ENCODE measurements at places on chromosomes 12 and 14.

DNA sequence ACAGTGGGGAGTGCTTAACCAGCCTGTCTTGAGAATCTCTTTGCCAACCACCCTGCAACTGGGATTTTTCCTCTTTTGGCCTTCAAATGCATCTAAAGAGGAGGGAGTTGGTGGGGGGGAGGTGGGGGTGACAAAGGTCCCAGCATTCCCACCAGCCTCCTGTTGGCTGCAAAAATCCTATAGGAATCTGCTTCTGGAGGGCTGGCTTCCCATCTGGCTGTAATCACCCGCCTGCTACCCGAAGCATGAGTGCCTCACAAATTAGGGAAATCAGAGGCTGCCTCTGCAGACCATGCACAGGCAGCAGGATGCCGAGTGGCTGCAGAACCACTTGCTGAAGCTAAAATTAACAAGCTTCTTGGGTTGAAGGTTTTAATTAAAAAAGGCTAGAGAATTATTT lies 73.9 kb upstream of the WSCD2 start:
- DNase-seq = no peak

DNA sequence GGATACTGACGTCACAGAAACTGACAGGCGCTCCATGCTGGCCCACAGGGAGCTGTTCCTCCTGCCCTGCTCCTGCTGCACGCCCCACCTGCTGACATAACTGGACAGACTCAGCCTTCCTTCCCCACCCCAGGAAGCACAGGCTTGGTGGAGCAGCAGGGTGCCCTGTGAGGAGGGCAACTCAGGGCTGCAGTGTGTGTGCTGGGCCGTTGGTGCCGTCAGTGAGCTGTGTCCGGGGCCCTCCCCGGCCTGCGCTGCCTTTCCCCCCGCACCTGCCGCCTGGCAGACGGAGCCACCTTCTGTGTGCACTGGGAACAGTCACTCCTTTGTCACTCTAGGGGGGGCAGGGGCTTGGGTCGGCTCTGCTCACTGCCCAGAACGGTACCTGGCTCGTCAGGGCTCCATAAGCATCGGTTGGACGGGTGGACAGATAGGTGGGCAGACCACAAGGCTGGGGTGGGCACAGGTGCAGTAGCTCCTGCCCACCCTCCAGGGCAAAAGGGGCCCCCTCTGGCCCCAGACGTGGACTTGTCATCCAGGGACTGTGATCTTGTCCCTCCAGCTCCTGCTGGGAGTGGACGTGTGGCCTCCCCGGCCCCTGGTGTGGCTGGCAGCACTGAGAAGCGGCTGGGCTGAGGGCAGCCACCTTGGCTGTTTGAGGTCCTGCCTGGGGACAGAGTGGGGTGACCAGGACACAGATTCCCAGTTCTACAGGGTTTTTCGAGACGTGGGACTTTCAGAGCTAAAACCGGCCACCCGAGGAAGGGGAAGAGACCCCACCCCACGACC lies 32.8 kb downstream of the FBRSL1 start:
- DNase-seq = no peak

GRCh38 chr14:68401855-68402254 lies 391.0 kb downstream of the ZFP36L1 start:
- DNase-seq = no peak

DNA sequence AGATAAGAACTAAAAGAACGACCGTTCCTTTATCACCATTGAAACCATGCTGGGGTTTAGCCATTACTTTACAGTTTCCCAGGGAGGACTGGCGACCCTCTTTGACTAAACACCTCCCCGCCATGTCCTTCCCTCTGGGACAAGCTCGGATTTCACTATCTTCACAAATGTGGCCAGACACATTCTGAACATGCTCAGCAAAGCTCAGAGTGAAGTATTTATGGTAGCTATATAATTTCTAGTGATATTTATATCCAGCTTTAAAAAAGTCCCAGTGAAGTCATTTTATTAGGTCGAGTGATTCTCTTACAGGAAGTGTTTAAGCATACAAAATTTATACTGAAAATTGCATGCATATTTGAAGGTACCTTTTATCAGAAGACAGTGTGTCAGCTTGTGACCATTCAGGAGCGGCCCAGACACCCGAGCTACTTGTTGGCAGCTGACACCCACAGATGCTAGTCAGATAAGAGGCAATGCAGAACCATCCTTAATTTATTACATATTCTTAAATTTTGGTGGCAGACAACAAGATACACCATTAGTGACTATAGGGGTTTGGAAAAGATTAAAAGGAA lies 36.8 kb downstream of the NIN start:
- no peak for DNase-seq

DNA sequence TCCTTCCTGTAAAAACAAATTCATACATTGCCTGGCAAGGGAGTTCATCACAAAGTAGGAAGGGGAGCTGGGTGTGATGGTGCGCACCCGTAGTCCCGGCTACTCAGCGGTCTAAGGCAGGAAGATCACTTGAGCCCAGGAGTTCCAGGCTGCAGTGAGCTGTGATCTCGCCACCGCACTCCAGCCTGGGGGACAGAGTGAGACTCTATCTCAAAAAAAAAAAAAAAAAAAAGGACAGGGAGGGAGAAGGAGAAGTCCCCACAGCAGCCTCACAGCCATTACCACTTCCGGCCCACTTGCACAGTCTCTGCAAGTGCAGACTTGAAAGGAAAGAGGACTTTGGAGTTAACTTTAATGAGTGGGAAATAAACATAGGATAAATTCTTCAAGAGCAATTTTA lies 121.0 kb downstream of the FBXL14 start:
- no peak for DNase-seq

GRCh38 chr14:96016501-96017160 lies 22.5 kb upstream of the C14orf132 start:
- DNase-seq = no peak

GRCh38 chr12:49968471-49968870 lies 4.3 kb upstream of the AQP6 start:
- DNase-seq = no peak

GRCh38 chr14:92970271-92970670 lies 47.3 kb downstream of the CHGA start:
- no peak for DNase-seq

DNA sequence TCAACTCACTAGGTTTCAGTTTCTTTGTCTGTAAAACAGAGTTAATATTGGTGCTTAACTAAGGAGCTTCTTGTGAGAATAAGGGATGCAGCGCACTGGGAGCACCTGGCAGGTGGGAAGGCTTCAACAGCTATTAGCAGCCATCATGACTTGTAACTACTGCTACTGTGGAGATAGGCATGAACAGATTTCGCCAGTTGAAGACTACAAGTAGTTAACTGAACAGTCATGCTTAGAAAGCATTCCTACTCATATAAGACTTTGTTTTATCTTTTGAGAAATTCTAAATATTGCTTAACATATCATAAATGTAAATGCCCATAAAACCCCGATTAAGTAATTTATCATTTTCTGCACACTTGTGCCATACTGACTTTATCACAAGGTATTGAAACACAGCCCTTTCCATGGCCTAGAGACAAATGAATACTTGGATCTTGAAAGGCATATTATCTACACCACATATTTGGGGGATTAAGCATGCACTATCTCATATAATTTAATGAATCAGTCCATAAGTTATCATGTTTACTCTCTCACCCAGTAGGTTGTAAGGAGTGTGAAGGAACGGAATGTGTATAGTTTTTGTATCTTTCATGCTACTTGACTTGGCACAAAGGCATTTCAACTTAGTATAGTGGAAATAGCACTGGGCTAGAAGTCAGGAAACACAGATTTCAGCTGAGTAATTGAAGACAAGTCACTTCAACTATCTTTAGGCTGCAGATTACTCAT lies 16.1 kb downstream of the NTN4 start:
- DNase-seq = no peak

- no peak for DNase-seq
Observed at GRCh38 chr12:85996280-85996679, 122.2 kb downstream of the NTS start.

DNA sequence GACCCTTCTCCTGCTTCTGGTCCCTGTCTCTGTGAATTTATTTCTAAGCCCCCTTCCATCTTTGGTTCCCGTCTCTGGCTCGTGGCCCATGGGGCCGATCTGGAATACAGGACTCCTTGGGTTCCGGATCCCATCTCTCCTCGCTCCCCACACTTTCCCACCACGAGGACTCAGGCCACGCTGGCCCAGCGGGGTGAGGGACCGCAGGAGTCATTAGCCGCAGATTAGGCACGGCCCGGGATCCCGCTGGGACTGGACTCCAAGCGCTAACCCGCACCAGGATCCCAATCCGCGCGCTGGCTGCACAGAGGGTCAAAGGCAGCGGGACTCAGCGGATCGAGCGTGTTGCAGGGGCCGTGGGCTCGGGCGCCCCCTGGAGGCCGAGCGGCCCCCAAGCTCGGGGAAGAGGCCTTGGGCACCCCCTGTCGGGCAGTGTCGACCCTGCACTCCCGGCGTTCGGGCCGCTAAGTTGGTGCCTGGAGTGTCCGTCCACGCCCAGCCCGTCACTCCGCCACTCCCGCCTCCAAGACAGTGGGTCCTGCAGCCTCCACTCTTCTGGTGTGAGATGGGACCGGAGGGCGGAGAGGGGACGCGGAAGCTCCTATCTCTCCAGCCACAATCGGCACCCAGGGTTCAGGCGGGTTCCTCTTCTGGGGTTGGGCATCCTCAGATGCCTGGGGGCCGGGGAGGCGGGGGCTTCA lies 9.5 kb downstream of the SHMT2 start:
- DNase-seq = peak; percentile 82

- DNase-seq = no peak
Observed at GRCh38 chr12:69936766-69937165, 111.7 kb downstream of the MYRFL start.

DNA sequence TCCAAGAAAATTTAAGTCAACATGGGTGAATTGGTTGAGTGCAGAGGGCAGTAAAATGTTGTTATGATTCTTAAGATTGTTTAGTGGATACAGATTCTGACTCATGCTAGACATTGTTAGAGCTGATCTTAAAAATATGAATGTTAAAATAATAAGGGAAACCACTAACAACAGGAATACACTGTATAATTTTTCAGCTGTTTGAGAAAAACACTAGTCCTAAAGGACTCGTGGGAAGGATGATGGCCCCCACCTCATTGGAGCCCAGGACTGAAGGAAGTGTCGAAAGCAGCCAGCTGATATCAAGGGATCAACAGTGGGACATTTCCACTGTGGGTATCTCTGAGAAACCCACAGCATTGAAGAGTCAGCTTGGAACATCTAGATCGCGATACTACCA lies 82.9 kb upstream of the SCAF11 start:
- no peak for DNase-seq

DNA sequence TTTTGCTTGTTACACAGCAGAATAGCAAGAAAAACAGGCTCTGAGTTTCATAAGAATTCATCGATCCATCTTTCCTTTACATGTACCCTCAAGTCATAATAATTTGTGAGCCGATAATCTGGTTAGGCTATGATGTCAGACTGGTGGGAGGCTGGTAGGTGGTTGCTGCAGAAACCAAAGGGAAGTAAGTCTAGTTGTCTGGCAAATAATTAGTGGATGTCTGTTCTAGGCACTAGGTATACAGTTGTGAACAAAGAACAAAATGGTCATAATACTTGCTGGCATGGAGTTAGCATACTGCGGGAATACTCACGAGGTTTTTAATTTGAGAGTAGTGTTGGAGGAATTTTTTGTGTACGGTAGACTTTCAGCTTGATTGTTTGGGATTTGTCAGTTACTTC lies 8.8 kb downstream of the SUSD6 start:
- no peak for DNase-seq

- no peak for DNase-seq
Observed at GRCh38 chr14:71533390-71533789, 398.8 kb upstream of the RGS6 start.

DNA sequence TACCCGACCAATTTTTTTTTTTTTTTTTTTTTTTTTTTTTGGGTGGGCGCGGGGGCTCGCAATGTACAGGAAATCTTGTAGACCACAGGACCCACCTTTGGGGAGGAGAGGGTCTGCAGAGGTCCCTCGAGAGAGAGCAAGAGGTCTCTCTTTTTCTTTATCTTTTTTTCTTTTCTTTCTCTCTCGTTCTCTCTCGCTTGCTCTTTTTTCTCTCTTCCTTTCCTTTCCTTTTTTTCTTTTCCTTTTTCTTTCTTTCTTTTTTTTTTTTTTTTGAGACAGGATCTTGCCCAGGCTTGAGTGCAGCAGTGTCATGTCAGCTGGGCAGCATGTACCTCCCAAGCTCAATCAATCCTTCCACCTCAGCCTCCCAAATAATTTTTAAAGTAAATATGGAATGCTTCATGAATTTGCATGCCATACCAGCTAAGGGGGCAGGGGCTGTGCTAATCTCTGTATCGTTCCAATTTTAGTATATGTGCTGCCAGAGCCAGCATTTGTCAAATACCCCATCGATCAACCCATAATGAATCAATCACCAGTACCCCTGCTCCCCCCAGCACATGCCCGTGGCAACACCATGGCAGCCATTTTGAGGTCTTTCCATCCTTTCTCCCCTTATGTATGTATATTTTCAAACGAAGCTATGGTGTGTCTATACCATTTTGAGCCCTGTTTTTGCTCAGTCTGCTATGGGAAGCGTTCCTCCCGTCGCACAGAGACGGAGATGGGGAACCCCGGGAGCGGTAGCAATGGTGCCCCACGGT lies 9.3 kb downstream of the PAPLN start:
- DNase-seq = no peak

DNA sequence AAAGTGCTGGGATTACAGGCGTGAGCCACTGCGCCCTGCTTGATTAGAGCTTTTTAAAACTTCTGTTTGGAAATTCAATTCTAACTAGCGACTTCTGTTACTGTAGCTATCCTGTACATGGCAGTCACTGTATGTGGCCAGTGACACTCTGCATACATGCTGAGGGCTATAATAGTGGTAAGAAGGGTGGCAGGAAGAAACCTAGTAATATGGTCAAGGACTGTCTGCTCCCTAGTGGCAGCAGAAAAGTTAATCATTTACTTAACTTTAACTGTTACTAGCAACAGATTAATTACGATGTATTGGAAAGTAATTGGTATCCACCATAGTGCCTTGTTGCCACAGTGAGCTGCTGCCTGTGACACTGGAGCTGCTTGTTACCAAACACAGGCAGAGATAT lies 149.0 kb downstream of the KITLG start:
- no peak for DNase-seq

- peak; percentile 53 for DNase-seq
Observed at GRCh38 chr14:76772300-76773187, 11.3 kb downstream of the VASH1 start.

DNA sequence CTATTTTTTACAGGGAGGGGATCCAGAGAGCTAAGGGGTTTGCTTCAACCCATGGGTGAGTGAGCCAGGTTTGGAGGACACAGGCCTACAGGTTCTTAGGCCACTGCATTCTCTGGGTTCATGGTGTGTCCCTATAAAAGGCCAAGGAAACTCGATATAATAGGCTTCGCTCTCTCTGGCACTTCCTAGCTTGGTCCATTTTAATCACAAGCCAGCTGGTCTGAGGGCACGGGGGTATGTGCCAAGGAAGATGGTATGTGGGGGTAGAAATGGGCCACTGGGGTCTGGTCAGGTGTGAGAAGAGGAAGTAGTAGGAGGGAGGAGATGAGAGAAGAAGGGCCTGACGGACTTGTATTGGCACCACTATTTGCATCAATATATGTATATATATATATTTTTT lies 4.9 kb downstream of the ETV6 start:
- DNase-seq = no peak

DNA sequence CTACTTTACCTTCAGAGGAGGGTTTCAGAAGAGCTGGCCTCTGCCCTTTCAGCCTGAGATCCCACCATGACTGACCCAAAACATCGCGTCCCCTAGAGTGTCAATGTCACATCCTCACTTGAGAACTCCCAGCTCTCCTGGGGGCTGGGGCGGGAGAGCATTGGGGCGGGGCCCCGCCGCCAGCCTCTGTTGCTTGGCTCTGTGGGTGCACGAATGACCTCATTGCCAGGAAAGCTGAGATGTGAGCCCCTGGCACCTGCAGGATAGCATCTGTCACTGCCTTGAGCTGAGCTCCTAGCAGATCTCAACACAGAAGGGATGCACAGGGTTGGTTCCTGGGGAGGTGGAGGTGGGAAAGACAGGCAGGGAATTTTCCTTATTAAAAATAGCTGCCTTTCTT lies 20.6 kb upstream of the MYL2 start:
- peak; percentile 19 for DNase-seq

All from putamen (tissue), 1 donor.